ENCODE measurements at places on chromosomes 5 and 9.

DNA sequence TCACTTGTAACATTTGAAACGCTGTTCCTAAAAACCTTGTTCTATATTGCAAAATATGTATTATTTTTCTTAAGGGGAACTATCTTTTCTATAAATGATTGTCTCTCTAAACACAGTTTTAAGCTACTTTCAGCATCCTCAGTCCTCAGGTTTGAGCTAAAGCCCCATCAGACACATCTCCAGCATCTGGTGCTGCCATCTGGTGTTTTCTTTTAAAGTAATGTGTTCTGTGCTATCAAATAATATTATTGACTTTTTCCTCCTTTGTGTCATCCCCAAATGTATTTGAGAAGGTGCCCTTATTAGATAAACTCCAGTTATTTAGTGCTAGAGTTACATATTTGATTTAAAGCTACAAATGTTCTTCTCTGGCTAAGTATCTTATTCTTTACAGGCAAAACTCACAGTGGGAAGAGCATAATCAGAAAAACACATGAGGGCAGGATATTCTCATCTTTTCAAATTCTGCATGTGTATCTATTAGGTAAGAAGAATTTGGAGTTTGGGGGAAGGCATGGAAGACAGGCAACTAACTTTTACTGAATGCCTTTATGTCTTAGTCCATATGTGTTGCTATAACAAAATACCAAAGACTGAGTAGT is 27.5 kb downstream of the ZNF474 start:
- no peak for DNase-seq

GRCh38 chr5:14824499-14824898 is 47.1 kb downstream of the ANKH start:
- no peak for DNase-seq

GRCh38 chr9:34993502-34994259 is 4.1 kb downstream of the DNAJB5 start:
- no peak for DNase-seq

- no peak for DNase-seq
Measured at GRCh38 chr5:38263983-38264382, 5.6 kb downstream of the EGFLAM start.

DNA sequence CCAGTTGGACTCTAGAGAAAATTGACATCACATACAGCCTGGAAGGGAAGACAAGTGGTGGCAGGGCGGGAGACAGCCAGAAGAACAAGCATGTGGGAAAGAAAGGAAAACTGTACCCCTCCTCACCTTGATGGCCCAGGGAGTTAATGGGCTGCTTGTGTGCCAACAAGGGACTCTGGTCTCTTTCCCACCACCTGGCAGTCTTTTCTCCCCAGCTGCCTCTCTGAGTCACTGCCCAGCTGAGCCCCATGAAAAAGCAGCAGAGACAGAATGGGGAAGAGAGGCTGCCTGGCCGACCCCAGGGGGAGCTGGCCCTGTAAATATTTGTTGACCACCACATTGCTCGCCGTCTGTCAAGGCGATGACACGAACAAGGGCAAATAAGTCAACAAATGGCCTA is 359.4 kb downstream of the ENC1 start:
- DNase-seq, result no peak

DNA sequence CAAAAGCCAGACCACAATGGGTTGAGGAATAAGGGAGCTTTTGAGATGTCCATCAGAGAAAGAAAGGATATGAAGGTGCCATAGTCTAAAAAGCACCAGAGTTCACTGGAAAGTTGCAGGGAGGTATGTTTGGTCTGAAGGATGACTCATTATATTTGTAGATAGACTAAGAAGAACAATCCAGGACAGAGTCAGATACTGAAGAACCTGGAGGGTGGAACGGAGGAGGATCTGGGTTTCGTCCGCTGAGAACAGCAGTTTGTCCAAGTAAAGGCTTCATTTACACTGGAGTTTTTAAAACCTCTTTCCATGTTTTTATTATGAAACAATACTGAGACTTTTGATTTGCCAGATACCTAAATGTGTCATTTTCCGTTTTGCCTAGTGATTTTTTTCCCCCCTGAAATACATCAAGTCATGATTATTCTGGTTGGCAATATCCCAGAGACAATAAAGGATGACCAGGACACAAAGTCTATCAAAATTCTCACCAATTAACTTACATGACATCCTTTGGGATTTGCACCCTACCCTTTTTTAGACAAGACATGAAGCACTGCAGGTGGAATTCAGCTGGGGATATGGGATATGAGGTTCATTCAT is 219.9 kb downstream of the MLLT3 start:
- DNase-seq, result no peak

DNA sequence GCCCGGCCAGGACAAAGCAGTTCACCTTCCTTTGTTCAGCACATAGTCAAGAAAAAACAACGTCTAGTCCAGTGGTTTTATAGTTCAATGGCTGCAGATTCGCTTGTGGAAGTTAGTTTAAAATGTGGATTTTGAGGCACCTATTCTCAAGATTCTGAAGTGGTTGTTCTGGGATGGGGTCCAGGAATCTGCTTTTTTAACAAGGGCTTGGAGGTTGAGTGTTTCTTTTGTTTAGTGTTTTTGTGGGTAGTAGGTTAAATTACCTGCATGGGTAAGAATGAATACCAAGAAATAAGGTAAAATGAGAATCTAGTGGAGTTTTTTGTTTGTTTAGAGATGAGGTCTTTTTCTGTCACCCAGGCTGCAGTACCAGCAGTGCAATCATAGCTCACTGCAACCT is 28.4 kb upstream of the NADK2 start:
- no peak for DNase-seq

DNA sequence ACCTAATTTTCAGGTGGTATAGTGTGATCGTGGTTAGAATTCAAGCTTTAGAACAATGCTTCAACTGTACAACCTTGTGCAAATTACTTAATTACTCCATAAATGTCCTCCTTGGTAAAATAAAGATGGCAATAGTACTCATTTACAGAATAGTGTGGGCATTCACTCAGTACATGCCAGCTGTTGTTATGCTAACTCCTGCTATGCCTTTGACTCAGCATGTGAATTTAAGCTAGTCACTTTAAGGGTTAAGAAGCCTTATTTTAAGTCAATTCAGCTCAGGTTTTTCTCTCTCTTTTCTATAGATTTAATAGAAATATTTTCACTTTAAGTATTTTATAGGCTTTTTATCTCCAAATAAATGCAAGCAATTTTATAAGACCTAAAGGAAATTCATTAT is 335.6 kb upstream of the ITGA1 start:
- no peak for DNase-seq

DNA sequence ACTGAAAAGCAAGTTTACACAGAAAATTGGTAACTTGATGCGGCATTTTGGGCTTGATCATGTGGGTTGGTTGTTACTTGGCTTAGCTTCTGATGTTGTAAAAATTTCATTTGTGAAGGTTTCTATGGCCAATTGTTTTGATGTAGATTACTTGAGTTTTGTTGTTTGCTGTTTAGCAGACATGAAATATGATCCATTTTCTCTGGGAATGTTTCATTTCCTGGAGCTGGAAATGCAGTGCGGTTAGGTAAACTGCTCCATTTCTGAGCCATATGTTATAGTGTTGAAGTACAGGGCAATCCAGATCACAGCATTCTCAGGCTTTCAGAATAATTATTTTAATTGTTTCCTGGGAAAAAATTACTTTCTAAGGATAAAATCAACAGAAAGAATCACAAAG is 396.9 kb downstream of the ENC1 start:
- no peak for DNase-seq
